Activated gamma-delta T cell (primary cell): ENCODE measurements at places on chromosomes 2 and 18.

GRCh38 chr2:1931003-1931914 is 186.9 kb upstream of the PXDN start:
- DNase-seq: no peak

GRCh38 chr2:86229221-86229620 is 30.0 kb downstream of the MRPL35 start:
- no peak for DNase-seq

- no peak for DNase-seq
These were observed 212.3 kb downstream of the MGAT5 start for GRCh38 chr2:134466141-134466540.

- no peak for DNase-seq
These were observed 187.4 kb downstream of the RDH14 start for GRCh38 chr2:18373081-18373480.

DNA sequence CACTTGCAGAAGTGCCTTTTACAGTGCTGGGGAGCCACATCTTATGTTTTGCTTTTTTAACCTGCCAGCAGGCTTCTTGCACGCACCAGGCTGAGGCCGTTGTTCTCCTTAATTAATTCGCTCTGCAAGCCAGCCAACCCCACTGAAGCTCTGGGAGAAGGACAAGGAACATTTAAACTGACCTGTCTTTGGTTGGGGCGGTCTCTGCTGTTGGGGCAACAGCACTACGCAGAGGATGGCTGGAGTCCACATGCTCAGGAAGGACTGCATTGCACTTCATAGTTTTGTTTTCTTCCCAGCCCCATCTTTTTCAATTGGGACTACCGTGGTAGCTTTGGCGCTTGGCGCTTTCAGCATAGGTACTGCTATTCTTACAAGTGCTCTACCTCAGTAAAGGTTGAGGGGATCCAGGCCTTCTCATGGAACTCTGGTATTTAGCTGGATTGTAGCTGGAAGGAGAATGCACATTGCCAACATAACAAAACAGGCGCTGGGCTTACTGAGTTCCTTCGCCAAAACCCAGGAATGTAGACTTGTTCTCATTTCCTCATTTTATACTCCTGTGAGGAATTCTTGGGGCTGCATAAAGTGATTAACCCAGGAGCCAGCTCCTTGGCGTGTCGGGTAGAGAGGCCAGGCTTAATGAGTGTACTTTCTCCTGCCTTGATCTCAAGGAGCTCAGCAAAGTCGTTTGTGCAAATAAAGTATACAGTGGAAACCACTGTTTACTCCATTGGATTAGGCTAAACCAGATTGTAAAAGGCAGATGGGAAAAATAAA is 146.2 kb downstream of the PRKCE start:
- no peak for DNase-seq

- no peak for DNase-seq
These were observed 93.3 kb downstream of the CDH20 start for GRCh38 chr18:61426492-61427053.

DNA sequence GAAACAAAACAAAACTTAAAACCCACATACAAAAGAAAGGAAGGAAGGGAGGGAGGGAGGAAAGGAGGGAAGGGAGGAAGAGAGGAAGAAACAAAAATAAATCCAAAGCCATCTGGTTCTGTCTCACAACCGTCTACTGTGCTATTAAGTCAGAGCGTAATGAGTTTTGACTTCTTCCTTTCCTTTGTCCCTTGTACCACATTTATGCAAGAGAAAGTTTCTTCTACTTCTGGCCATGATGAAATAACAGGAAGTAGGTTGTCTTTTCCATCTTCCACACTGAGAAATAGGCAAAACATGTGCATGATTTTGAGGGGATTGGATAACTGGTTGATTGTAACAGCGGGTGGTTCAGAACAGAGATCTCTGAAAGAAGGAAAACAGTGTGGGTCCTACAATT is 121.4 kb downstream of the CTAGE1 start:
- no peak for DNase-seq

- DNase-seq: no peak
These were observed 586.8 kb upstream of the CNTNAP5 start for GRCh38 chr2:123438251-123438650.

- no peak for DNase-seq
These were observed 24.5 kb upstream of the KCNE4 start for GRCh38 chr2:223027442-223027841.

- DNase-seq: no peak
These were observed 188.0 kb upstream of the PARD3B start for GRCh38 chr2:204357286-204357685.

GRCh38 chr2:191483117-191483516 is 194.8 kb upstream of the NABP1 start:
- no peak for DNase-seq

DNA sequence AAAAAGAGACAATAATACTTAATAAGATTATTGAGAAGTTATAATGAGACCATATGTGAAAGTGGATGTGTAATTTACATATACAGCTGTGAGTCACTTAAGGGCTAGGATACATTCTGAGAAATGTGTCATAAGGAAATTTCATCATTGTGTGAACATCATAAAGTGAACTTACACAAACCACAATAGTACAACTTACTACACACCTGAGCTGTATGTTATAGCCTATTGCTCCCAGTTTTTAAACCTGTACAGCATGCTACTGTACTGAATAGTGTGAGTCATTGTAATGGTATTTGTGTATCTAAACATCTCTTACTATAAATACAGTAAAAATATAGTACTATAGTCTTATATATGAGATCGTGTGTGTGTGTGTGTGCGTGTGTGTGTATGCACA is 1420.3 kb upstream of the PIK3C3 start:
- DNase-seq: no peak

DNA sequence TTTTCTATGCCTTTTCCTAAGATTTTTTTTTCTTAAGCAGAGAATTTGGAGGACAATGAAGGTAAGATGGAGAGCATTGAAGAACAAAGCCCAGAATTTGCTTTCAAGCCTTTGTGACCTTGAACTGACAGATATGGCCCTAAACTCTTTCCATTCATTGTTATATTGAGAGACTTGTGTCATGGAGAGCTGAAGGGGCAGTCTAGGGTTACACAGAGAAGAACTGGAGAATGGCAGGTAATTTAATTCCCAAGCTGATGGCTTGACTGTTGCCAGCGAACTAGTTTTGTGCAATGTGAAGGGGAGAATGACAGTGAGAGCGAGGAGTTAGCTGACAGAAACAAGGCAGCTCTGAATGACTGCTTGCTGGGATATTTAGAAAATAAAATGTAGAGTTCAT is 1344.2 kb downstream of the LRP1B start:
- DNase-seq: no peak

DNA sequence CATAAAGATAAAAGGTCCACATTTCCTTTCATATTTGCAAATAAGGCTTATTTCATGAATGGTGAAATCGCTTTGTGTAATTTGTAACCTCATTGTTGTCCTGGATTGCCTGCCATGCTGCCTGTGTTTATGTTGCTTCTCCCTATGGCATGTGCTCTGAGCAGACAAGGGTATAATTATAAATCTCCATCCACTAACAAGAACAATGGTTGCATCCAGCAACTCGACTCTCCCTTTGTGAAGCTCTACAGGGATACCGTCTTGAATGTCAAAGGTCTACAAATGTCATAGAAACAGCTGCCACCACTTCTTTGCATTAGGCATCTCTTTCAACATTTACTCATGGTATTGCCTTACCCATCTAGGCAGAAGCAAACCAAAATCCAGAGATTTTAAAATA is 209.6 kb downstream of the SLC8A1 start:
- DNase-seq: no peak

GRCh38 chr2:136139631-136140030 is 21.7 kb upstream of the CXCR4 start:
- DNase-seq: no peak

GRCh38 chr2:88807237-88807962 is 115.9 kb downstream of the RPIA start:
- DNase-seq: no peak

DNA sequence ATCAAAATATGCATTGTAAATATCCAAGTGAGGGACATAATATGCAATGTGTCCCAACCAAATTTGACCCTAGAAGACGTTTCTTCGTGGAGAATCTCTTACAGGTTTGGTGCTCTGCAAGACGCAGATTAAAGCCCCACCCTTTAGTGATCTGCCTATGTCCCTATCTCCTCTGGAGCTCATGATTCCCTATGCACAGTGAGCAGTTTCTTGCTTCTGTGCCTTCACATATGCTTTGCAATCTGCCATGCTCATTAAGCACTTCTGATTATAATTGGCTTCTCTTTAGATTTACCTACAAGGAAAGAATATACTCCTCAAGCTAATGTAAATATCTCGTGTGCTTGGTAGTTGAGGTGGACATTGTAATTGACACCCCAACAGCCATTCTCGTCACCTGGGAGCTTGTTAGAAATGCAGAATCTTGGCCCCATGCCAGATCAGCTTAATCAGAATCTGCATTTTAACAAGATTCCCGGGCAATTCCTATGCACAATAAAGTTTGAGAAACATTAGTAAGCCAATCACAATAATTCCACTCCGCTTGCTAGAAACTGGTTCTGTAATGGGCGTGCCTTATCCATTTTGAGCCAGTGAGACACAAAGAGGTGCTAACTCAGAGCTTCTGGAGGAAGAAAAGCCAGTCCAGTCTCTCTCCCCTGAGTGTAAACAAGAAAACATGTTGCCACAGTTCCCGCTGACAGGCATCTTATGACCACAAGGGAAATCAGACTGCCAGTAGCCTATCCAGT is 2.8 kb upstream of the PUM2 start:
- DNase-seq: no peak

DNA sequence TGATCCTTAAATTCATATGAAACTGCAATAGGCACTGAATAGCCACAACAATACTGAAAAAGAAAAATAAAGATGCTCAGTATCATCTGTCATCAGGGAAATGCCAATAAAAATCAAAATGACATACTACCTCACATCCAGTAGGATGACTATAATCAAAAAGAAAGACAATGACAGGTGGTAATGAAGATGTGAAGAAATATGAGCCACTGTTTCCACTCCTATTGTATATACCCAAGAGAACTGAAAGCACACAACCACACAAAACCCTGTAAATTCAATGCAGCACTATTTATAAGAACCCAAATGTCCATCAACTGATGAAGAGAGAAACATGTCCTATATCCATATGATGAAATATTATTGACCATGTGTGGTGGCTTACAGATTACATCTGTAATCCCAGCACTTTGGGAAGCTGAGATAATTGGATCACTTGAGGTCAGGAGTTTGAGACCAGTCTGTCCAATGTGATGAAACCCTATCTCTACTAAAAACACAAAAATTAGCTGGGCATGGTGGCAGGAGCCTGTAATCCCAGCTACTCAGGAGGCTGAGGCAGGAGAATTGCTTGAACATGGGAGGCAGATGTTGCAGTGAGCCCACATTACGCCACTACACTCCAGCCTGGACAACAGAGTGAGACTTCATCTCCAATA is 39.9 kb downstream of the MAP3K2 start:
- DNase-seq: no peak

DNA sequence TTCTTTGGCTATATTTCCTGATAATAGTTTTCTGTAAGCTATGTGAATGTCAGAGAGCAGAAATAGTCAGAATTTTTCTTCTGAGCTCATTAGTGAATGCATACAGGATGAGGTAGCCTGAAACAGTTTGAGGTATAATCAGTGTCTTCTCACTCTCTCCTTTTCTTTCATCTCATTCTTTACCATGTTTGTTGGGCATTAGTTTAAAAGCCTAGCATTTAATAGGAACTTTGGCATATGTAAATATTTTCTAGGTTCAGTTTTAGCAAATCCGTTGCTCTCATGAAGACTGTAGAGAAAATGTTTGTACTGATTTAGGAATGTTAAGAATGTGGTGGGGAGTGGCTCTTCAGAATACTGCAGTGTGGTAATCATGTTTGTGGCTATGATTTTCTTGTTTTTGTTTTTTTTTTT is 119.4 kb downstream of the PARD3B start:
- no peak for DNase-seq

- DNase-seq: no peak
These were observed 15.6 kb downstream of the TPGS2 start for GRCh38 chr18:36813101-36813775.

DNA sequence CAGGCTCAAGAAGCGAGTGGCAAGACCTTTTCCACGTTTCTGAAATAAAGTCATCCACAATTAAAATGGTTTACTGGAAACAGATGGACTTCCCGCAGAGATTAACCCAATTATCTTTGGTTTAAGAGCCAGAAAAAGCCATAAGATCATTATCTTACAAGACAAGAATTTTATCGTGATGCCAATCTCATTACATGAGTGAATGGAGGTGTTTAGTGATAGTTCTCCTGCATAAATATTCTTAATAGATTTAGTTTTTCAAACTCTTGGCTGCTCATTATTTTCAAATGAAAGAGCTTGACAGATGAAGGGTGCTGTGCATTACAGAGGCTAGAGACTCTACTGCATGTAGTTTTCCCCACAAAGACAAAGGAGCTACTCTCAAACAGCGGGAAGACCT is 1028.4 kb upstream of the PIK3C3 start:
- no peak for DNase-seq

DNA sequence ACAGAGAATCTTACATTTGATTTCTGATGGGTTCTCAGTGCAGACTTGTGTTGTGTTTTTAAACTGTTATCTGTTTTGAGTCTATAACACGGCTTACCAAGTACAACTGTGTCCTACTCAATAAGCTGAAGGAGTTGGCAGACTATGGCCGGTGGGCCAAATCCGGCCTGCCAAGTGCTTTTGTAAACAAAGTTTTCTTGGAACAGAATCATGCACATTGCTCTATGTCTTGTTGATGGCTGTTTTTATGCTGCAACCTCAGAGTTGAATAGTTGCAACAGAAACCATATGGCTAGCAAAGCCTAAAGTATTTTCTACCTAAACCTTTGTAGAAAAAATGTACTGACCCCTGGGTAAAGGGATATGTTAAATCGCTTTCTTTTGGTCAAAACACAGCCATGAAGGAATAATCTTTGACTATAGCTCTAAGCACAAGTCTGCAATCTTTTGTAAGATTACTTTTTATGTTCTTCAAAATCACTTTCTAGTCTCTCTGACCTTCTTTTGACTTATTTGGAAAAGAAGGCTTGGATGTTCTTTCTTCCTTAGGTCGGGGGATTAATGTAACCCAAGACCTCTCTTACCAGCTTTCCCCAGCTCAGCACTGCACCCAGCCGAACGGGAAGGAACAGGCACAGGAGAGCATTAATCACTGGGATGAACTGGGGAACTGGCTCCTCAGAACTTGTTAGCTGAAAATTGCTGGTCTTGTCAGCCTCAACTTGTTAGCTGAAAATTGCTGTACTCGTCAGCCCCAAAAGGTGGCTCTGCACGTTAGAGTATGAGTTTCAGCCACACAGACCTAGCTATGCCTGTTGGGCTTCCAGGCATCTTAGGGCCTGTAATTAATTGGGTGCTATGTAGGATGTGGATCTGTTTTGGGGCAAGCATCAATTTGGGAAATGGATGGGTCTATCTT is 75.4 kb downstream of the CD8B2 start:
- no peak for DNase-seq

- no peak for DNase-seq
These were observed 147.0 kb downstream of the PPP1R1C start for GRCh38 chr2:182132605-182133004.

- no peak for DNase-seq
These were observed 166.4 kb downstream of the ZNF385B start for GRCh38 chr2:179694963-179695362.

DNA sequence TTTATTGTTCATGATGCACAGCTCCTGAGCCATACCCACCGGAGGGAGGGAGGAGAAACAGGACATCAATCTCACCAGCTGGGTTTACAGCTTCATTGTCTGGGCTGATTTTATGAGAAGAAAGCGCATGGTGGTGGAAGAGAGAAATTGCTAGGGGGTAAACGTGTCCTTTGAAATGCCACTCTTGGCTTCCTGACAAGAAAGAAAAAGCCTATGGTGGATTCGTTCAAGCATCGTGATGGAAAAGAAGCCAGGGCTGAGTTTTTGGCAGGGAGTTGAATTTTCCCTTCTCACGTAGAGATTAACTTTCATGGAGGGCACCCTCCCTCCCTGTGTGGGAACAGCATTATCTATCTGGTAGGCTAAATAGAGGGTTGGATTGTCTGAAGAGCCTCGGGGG is 502.0 kb downstream of the SLC4A3 start:
- no peak for DNase-seq
